Stimulated activated memory B cell treated with anti-CD40 and anti-IgM and Interleukin-4, amounts not matched to agents 10 μg/mL and 1 μg/mL and 100 μg/mL, for 72 hours (primary cell): ENCODE measurements at places on chromosomes 5 and 9.

GRCh38 chr9:136622538-136622948 is 40.2 kb upstream of the EGFL7 start:
- H3K27ac ChIP-seq: peak overlapping the region; percentile 76
- H3K4me1 ChIP-seq: peaks cover 46% of the 10 kb centered on the region
- ATAC-seq: no peak
- no peak overlapping the region for H3K4me3 ChIP-seq
- H3K36me3 ChIP-seq: no peaks in the 10 kb centered on the region

- ATAC-seq: peak; percentile 98
- peak overlapping the region; percentile 98 for H3K27ac ChIP-seq
- peak overlapping the region; percentile 45 for H3K4me3 ChIP-seq
- H3K27me3 ChIP-seq: no peaks in the 10 kb centered on the region
Measured at GRCh38 chr9:133133681-133134387, 12.8 kb upstream of the RALGDS start.

- peak overlapping the region; percentile 95 for H3K4me3 ChIP-seq
- H3K27me3 ChIP-seq: no peaks in the 10 kb centered on the region
- no peak for ATAC-seq
- H3K36me3 ChIP-seq: peaks cover 63% of the 10 kb centered on the region
Measured at GRCh38 chr9:99822806-99823591, 1.3 kb downstream of the NR4A3 start.

- H3K36me3 ChIP-seq: no peaks in the 10 kb centered on the region
- ATAC-seq: no peak
- no peak overlapping the region for H3K4me3 ChIP-seq
- no peaks in the 10 kb centered on the region for H3K27me3 ChIP-seq
- H3K4me1 ChIP-seq: peaks cover 8% of the 10 kb centered on the region
- no peak overlapping the region for H3K27ac ChIP-seq
Measured at GRCh38 chr5:140317859-140318258, 15.0 kb upstream of the PFDN1 start.

DNA sequence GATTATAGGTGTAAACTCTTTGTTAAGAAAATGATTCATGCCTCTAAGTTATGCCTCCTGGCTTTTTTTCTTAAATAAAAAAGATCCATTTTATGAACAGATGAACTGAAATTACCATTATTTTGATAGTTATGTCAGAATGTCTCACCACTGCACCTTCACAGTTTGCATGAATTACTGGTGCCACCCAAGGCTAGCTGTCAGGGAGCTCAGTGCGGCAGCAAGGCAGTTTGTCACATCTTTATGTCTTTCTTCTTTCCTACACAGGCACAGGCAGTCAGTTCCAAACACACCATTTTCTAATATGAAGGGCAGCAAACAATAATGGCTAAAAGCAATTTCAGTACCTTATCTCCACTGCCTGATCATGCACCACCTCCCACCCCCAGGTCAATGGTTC is 147.7 kb downstream of the SREK1 start:
- no peak overlapping the region for H3K27ac ChIP-seq
- ATAC-seq: no peak
- no peaks in the 10 kb centered on the region for H3K4me1 ChIP-seq
- H3K36me3 ChIP-seq: no peaks in the 10 kb centered on the region
- peaks cover 14% of the 10 kb centered on the region for H3K27me3 ChIP-seq
- no peak overlapping the region for H3K4me3 ChIP-seq

GRCh38 chr5:158895588-158895987 is 204.1 kb downstream of the EBF1 start:
- ATAC-seq: no peak
- peak overlapping the region; percentile 93 for H3K27ac ChIP-seq
- H3K4me3 ChIP-seq: no peak overlapping the region
- H3K27me3 ChIP-seq: no peaks in the 10 kb centered on the region
